ENCODE measurements at places on chromosomes 5 and 9.

DNA sequence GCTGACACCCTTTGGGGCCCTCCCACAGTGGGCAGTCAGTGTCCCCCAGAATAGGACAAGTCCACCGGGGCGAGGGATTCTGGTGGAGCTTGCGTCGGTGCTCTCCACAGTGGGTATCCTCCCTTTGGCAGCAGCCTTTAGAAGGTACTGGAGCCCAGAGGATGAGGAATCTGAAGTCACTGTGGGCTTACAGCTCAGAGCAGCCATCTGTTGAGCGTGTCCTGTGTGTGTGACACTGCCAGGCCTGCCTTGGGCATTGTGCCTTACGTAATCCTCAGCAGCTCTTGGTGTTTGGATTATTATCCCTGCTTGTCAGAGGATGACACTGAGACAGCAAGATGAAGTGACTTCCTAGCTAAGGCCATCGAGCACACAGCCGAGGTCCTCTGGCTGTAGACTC is 12.6 kb downstream of the URM1 start:
- DNase-seq: no peak

- DNase-seq: no peak
These were observed 185.1 kb downstream of the RGS3 start for GRCh38 chr9:113648586-113648985.

DNA sequence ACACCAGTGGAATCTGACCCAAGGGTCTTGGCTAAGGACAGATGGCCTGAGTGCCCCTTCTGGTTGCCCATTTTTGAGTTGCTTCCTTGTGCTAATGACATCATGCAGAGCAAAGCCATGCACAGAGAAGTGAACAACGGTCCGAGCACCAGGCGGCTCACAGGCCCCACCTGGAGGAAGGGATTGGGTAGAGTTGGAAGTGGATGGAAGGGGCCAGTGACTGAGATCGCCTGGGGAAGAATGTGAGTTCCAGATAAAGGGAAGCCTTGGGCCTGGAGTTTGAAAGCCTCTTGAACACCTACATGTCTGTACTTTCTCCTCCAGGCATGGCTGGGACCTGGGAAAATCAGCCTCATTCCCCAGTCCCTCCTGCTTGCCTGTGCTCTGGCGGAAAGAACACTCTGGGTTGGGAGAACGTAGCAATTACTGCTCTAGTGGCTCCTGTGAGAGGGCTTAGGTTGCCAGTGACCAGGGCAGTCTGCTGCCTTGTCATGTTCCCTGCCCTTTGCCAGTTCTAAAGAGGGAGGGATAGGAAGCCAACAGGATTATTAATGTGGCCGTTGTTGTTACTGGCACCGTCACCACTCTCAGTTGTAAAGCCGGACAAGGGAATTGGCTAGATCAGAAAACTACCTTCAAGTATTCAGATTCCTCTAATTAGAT is 62.5 kb upstream of the PTPN3 start:
- DNase-seq: no peak

DNA sequence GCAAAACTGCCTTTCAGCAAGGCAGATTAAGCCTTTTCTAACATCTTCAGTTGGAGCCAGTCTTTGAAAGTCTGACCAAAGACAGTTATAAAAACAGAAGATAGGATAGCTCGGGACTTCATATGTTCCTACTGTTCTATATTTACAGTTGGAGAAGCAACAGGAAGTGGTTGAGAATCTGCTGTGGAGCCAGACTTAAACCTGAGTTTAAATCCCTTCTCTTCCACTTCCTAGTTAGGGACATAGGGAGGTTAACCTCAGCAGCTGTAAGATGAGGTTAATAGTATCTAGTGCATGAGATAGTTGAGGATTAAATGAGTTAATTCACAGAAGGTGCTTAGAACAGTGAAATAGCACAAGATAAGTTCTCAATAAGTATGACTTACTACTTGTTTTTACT is 84.5 kb upstream of the FREM1 start:
- DNase-seq: no peak

GRCh38 chr5:62475072-62475471 is 62.5 kb downstream of the IPO11 start:
- peak; percentile 25 for DNase-seq

GRCh38 chr9:2299156-2299842 is 284.2 kb downstream of the SMARCA2 start:
- no peak for DNase-seq

DNA sequence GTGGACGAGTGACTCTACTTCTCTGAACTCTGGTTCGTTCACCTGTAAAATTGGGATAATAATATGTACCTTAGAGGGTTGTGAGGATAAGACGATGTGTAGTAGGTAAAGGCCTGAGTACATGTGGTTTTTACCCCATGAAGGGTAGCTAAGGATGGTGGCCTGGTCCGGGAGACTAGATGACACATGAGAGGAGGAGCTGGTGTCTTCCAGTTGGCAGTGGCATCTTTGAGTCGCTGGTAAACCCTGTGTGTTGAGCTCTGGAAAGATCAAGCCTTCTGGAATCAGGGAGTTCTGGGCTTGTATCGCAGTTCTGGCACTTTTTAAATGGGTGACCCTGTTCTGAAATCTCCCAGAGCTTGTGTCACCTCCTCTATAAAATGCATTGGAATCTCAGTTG is 166.4 kb upstream of the ZNF618 start:
- DNase-seq: no peak

DNA sequence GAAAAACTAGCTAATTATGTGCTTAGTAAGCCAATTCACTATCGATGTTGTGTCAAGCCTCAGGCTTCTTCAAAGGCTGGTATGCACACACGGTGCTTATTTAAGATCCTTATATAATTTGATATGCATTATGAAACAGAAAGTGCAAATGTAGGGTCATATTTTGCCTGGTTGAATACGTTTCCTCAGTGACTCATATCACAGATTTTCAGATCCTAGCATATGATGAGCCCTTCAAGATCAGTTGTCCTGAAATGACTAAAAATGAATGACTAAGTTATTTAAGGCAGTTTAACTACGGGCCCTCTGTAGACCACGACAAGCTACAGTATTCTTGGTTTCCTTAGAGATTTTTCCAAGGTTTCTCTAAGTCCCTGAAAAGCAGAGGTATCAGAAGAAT is 778.3 kb downstream of the PRELID2 start:
- DNase-seq: peak; percentile 61

- DNase-seq: no peak
These were observed 246.9 kb downstream of the FANCC start for GRCh38 chr9:95070549-95071021.

DNA sequence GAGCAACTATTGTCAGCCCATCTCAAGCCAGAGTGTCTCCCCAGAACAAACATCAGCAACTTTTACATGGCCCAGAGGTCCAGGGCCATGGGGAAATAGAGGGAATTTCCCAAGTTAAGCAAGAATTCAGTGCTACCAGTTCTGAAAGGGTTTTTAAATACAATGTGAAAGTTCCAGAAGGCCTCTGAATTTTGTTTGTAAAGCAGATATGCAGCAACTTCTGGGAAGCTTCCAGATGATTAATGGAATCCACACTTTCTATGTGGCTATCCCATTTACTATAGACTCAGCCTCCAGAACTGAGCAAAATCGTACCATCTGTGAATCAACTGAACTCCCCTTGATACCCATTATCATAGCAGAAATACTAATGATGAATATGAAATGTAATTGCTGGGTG is 93.8 kb downstream of the FEM1C start:
- DNase-seq: peak; percentile 53

DNA sequence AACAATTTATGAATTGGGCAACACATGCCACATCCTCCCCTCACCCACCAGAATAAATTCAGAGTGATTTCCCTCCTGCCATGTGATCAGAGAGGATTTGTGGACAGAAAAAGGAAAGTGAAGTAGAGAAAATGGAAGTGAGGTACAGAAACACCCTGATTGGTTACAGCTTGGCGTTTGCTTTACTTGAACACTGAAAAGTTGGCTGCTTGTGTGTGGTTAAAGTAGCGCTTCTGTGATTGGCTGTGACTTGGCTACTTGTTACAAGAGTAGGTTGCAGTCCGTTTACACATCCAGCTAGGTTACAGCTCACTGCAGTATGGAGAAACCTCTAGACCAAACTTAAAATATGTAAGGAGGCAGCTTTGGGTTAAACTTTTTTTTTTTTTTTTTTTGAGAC is 205.2 kb upstream of the ZNF608 start:
- DNase-seq: no peak

DNA sequence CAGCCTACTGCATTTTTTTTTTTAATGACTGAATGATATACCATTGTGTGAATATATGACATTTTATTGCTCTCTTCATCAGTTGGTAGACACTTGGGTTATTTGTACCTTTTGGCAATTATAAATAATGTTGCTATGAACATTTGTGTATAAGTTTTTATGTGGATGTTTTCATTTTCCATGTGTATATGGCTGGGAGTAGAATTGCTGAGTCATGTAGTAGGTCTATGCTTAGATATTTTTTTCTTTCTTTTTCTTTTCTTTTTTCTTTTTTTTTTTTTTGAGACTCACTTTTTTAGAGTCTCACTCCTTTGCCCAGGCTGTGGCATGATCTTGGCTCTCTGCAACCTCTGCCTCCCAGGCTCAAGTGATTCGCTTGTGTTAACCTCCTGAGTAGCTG is 32.9 kb upstream of the FAM120AOS start:
- DNase-seq: no peak

- no peak for DNase-seq
These were observed 7.2 kb downstream of the PFN3 start for GRCh38 chr5:177393206-177393765.

- peak; percentile 53 for DNase-seq
These were observed 219.0 kb upstream of the EDIL3 start for GRCh38 chr5:84603568-84604185.

- no peak for DNase-seq
These were observed 104.6 kb downstream of the CACNA1B start for GRCh38 chr9:137982200-137982599.

- DNase-seq: no peak
These were observed 125.1 kb downstream of the GDNF start for GRCh38 chr5:37714756-37715155.

DNA sequence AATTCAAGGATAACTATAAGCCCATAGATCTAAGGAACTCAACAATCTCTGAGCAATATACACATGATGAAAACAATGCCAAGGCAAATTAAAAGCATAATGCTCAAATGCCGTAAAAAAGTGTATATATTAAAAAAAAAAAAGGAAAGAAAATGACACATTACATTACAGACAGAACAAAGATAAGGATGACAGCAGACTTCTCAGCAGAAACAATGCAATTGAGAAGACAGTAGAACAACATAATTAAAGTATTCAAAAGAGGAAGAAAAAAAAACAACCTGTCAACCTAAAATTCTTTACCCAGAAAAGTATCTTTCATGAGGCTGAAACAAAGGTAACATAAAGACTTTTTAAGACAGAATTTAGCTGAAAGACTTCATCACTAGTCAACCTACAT is 591.7 kb downstream of the ZNF608 start:
- DNase-seq: no peak

GRCh38 chr5:72214168-72214567 is 105.9 kb downstream of the MRPS27 start:
- DNase-seq: no peak

- DNase-seq: no peak
These were observed 54.5 kb downstream of the SNCAIP start for GRCh38 chr5:122366501-122366900.

- DNase-seq: no peak
These were observed 51.5 kb upstream of the SPATA31E1 start for GRCh38 chr9:87831159-87831558.

DNA sequence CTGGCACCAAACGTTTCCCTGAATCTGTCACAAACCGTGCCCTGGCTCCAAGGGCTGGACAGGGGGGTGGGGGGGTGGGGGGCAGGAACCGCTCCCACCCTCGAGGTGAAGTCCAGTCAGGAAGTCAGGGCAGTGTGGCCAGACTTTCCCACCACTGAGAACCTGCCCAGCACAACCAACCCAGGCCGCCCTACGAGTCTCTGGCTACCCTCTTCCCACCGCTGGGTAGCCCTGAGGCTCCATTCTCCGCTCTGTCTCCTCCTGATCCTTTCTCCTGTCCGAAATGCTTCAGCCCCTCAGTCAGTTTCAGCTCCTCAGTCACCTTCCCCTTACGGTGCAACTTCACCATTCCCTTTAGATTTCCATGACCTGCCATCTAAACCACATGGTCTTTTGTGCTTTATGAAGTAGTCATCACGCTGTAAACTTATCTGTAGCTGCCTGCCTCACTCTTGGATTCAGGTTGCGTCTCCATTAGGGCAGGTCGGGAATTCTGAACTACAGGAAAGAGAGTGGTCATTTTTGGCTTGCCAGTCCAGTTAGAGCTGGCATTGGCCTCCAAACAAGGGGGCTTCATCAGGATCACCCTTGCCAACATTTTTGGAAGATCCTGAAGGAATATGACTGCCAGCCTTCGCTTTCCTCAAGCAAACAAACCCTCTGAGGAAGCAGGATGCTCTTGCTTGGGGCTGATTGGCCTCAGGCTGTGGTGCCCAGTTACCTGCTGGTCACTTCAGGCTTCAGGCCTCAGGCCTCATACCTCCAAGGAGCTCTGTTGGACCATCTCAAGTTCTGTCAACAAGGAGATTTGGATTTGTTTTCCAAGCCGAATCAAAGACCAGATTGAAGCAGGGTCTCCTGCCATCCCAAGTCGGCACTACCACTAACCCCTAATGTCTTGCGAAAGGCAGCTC is 794 bp upstream of the DCAF12 start:
- no peak for DNase-seq

GRCh38 chr5:2686321-2687124 is 65.0 kb downstream of the IRX2 start:
- no peak for DNase-seq

DNA sequence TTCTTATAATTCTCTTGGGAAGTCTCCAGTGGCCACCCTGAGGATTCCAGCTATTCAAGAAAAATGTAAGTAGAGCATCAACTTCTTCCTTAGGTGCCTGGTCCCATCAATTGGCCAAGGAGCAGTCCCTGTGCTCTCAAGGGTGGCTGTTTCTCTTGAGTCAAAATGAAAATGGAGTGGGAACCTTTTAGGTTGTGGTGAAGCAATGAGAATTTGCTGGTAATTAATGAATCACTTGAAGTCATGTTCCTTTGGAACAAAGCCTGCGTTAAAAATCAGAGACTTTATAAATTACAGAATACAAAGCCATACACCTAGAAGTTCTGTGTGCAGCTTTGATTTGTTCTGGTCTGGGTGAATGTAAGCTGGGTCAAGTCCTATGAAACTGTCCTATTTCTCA is 48.9 kb downstream of the IL31RA start:
- no peak for DNase-seq

- DNase-seq: no peak
These were observed 65.8 kb downstream of the DOCK2 start for GRCh38 chr5:169702693-169703481.
